NCI-H1092 treated with DMSO at 0.1 percent for 48 hours (cell line): ENCODE measurements at places on chromosomes 5 and 9.

GRCh38 chr9:69582018-69582417, 90.2 kb downstream of the APBA1 start:
- DNase-seq: no peak

GRCh38 chr5:1864896-1865440, 17.8 kb downstream of the IRX4 start:
- DNase-seq: no peak

DNA sequence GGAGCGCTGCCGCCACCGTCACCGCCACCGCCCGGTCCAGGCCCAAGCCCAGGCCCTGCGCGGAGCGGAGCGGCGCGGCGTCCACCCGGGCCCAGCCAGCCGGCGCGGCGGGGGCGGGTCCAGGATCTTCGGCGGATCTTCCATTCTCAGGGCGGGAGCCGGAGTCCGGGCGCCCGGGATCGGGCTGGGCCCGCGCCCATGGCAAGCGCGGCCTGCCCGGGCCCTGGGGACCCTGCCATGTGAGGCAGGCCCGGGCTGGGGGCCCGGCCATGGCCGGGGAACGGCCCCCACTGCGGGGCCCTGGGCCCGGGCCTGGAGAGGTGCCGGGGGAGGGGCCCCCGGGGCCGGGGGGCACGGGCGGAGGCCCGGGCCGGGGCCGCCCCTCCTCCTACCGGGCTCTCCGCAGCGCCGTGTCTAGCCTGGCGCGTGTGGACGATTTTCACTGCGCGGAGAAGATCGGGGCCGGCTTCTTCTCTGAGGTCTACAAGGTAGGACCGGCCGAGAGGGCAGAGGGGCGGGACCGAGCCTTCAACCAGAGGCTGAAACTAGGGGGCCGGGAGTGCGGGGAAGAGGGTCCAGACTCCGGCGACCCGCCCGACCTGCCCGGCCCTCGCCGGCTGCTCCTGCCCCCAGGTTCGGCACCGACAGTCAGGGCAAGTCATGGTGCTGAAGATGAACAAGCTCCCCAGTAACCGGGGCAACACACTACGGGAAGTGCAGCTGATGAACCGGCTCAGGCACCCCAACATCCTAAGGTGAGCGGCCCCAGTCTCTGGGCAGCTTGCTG, 482 bp downstream of the TESK1 start:
- DNase-seq: peak; percentile 27

DNA sequence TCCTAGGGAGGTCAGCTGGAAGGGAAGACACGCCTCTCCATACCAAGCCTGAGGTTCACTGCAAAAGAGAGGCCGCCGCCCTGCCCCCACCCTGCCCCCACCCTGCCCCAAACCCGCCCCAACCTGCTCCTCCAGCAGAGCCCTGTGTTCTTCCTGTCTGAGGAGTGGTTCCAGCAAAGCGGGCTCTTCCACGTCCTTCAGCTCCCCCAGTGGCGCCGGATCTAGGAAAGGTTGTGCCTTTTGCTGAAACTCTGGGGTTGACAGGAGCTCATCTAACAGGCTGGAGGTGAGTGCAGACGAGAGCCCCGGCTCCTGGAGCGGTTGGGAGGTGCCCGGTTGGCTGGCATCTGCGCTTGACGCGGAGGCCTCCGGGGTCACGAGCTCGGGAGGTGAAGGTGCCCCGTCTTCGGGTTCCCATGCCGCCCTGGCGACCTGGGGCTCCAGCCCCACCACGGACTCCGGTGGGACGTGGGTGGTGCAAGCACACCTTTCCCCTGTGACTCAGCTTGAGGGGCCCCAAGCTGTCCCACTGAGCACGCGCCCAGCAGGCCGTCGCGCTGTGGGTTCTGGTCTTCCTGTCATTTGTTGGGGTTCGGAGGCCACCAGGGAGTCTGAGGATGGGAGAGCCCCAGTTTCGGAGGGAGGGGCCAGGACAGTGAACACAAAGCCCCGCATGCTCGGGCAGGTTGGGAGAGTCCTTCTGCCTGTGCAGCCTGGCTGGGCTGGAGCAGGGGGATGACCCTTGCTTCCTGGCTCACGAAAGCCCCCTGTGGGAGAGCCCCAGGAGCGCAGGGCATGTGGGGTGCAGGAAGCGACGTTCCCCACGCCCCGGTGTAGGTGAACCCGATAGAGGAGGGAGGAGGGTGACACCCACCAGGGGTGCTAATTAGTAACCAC, 1467.1 kb downstream of the FOXD4L5 start:
- DNase-seq: no peak

DNA sequence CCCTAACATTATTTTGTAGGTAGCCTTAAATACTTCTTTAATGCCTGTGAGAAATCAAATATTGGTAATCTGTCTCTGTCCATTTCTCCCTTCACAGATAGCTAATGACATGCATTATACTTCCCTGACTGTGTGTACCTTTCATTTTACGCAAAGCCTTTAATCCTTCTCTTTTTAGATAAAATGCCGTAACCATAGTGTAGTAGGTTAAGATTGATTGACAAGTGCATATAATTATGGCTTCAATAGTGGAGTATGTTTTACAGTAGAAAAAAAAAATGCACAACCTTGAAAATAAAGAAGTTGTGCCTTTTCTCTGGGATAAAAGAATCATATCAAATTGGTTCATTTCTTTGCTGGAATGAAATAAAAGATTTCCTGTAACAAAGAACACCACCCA, 559.6 kb upstream of the GRAMD2B start:
- no peak for DNase-seq

- no peak for DNase-seq
These were observed 21.8 kb downstream of the CTNNA1 start for GRCh38 chr5:138775034-138775433.

DNA sequence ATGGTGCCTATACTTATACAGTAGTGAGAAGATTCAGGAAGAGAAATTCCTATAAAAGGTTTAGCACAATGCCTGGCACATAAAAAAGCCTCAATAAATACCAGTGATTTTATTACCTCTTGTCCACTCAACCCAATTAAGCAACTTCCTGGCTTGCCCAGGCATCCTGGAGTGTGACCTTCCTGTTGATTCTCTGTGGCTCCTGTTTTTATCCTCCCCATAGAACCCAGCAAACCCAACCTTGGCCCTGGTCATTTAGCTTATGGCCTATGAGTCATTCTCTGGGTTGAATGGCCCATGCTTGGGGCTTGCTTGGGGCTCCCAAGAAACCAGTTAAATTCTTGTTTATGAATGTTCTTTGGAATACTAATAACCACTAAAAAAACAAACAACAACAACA, 21.4 kb upstream of the SPARC start:
- DNase-seq: no peak

DNA sequence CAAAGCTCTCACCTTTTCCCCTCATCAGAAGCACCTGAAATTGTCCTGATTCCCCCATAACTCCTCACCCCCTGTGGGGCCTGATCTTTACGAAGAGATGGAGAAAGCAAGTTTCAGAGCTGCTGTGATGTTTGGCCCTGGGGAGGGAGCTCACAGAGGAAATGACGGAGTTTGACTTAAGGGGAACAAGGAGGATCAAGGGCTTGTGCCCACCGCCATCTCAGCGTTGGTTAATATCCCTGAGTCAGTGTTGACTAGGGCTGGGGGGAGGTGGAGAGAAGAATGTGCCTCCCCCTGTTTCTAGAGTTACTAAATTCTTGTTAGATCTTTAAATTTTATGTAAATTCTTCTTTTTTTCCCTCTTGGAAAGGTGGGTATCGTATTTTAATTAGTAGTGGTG, 27.8 kb downstream of the FGF18 start:
- DNase-seq: no peak

- DNase-seq: no peak
These were observed 310.7 kb downstream of the HCN1 start for GRCh38 chr5:45385321-45386058.

- no peak for DNase-seq
These were observed 8.8 kb upstream of the RNF183 start for GRCh38 chr9:113311961-113312360.

DNA sequence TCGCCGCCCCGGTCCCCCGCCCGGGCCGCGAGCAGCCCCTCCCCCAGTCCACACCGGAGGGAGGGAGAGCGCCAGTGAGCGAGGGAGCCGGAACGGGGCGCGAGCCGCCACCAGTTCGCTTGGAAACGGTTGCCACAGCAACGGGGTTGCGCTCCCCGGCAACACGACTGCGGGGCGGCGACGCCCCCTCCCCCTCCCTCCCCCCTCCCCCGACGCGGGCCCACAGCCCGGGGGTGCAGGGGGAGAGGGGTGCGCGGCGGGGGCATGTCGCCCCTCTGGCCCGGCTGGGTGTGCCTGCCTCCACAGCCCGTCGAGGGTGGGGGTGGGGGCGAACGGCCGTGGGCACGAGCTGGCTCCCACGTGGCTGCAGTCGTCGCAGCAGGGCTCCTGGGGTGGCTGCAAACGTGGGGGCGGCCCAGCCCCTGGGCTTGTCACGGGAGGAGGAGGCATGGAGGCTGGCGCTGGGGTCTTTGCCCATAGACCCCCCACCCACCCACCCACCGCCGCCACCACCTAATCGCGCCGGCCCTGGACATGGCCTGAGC, 524 bp downstream of the PRR7 start:
- DNase-seq: peak; percentile 59

DNA sequence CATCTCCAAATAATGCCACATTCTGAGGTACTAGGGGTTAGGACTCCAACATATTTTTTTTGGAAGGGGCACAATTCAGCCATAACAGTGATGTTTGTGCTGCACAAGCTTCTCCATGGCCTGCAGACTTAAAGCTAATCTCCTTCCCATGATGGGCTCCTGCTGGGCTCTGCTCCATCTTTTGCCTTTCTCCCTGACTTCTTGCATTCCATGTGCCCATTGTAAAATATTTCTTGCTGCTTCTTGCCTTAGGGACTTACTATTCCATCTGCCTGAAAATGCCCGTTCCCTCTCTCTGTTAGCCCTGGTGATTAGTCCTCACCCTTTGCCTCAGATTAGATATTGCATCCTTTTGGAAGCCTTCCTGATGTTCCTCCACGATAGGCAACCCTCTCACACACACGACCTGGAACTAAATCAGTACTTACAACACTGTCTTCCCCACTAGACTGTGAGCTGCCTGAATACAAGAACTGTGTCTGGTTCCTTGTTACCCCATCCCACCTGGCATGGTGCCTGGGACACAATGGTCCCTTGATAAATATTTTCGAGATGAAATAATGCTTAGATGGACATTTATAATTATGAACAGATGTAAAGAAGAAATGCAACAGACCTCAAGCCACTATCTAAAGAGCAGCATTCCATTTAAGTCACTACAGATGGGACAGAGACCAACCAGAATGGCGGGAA, 33.5 kb downstream of the OR1J1 start:
- no peak for DNase-seq

- no peak for DNase-seq
These were observed 194.1 kb downstream of the CACNA1B start for GRCh38 chr9:138071731-138072130.
